ENCODE measurements at places on chromosomes 4 and X.

DNA sequence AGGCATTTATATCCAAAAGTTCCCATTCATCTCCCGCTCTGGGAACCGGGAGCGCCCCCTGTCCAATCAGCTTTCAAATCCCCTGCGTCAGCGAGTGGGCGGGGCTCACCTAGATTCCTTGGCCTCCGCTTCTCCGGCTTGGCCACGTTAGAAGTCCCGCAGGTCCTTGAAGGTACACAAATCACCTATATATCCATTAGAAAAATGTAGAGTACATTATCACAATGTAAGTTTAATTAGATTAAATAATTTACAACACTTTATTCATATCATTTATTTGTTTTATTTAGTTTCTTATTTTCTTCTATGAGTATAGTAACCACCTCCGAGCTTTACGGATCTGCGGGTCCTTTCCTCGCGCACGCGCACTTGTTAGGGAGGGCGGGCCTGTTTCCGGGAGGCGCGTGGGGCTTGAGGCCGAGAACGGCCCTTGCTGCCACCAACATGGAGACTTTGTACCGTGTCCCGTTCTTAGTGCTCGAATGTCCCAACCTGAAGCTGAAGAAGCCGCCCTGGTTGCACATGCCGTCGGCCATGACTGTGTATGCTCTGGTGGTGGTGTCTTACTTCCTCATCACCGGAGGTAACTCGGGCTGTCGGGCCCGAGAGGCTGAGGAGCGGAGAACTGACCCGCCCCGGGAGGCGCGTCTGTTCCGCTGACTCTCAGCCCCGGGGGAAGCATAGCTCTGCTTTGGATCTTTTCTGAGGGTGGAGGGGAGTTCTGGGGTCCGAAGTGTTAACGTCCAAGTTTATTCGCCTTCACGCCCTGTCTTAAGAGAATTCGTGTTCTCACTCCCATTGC is at the start of gene OSTC:
Gene OSTC (plus strand): TSS at position 388 of the 802 bp plus-strand sequence. CDS start 57 bp downstream, at position 445.
- peak; percentile 58 for DNase-seq

GRCh38 chrX:38798956-38799355 is 2.3 kb upstream of the MID1IP1 start:
- DNase-seq = no peak

DNA sequence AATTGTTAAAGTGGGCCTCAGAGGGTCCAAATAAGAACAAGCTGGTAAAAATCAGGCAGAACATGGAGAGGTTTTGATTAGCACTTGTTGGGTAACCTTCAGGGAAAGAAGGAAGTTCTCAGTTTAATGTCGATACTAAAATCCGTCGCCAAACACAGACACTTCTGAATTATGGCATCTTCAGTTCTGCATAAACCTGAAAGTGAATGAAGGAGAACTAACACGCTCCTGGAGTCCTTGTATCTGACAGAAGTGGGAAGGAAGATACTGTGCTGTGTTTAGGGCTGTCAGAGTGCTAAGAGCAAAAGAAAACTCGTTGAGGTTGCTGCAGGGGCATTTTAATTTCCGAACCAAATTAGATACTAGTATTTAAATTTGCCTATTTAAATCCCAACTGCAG is 106.2 kb downstream of the TMA16 start:
- no peak for DNase-seq

DNA sequence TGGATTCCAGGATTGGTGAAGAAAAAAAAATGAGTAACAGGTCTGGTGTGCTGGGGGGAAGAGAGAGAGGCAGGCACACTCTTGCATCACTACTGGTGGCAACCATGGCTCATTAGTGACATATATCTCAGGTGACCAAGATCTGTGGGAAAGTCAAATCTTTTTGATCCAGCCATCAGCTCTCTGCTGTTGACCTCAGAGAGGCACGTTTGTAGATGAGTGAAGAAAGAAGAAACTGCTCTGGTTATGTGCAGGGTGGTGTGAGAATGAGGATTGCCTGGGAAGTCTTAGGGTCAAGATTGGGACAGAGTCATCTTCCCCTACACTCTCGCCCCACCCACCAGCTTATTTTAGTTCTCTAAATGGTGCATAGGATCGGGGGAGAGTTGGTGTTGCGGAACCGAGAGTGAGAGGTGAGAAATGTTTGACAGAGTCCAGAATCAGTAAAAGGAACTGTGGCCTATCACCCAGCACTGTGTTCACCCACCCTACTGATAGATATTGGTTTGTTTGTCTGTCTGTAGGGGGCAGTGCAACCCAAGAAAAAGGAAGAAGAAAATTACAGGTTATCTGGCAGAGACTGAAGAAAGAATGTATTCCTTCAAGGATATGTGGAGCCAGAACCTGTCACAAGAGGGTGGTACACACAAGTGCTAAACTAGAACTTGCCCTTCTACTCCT is 21.9 kb downstream of the ARMCX6 start:
- DNase-seq = no peak

GRCh38 chr4:181944527-181944926 is 298.7 kb upstream of the TENM3 start:
- DNase-seq = peak; percentile 67

DNA sequence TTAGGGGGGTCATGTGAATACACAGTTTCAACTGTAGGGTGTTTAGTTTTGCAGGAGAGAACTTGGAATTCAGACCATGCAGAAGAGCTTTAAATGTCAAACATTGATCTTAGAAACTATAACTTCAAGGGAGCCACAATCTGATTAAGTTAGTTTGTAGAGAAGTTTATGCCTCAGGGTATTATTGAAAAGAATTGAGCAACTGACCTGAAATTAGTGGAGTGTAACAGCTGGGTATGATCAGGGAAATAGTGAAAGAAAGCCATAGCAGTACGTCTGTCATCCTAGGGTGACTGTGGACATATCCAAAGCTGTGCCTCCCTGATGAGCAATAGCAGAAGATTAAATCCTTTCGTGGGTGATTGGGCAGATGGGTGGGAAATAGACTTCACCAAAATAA is 63.8 kb downstream of the FAM47B start:
- DNase-seq = no peak

DNA sequence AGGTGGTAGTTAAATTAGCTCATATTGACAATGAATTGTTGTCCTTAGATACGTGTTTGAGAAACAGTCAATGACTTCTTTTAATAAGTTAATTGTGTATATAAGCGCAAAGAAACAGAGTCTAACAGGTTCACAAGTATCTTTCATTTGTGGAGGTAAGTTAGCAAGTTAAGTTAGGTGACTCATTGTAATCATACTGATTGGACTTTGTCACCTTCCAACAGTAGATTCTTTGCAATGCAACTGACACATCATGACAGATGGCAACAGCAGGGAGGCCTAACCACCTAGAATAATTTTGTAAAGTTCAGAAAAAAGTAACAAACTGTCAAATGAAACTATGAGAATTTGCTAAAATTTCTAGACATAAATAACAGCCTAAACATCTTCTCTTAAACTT is 207.6 kb upstream of the PITX2 start:
- no peak for DNase-seq

GRCh38 chrX:116111934-116112595 is 58.5 kb upstream of the AGTR2 start:
- DNase-seq = no peak

GRCh38 chr4:142091691-142092182 is 455.4 kb downstream of the IL15 start:
- DNase-seq = no peak

- DNase-seq = no peak
These were observed 16.9 kb downstream of the AKAP4 start for GRCh38 chrX:50183891-50184290.

All from NCI-H187 treated with DMSO at 0.1 percent for 48 hours (cell line).